Fibroblast of skin of scalp (primary cell): ENCODE measurements at places on chromosomes 12 and 14.

GRCh38 chr12:17342381-17342961, 736.5 kb upstream of the LMO3 start:
- DNase-seq: no peak

DNA sequence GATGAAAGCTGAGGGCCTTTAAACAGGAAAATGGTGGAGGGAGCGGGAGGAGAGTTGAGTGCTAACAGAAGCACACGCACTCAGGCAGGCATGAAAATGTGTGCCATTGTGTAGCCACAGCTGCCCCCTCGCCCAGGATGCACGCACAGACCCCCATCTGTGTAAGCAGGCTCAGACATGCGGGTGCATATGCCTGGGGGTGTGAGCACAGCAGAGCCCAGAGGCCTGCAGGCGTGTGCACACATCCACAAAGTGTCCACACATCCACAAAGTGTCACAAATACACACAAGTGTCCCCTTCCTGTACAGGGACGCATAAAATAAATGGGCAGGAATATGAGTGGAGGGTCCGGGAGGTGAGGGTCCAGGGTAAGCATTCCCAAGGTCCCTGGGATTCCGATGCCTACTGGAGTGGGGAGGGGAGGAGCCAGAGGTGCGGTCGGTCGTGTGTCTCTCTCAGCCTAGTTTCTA, 805 bp upstream of the KRT7 start:
- DNase-seq: no peak

DNA sequence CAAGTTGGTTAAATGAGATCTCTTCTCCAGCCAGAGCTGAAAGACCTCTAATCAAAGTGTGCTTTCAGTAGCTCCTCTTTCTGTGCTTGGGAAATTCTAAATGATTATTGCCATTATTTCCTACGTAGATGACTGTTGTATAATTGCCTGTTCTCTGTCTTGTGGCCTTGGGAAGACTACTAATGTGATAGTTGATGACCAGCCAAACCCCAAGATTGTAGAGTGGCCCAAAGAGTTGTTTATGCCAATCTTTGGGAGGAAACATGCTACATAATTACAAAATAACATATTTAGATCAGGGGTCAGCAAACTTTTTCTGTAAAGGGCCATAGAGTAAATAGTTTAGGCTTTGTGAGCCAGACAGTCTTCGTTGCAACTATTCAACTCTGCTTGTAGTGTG, 135.1 kb upstream of the DIO2 start:
- no peak for DNase-seq

GRCh38 chr12:49811961-49812401, 16.2 kb downstream of the NCKAP5L start:
- no peak for DNase-seq

DNA sequence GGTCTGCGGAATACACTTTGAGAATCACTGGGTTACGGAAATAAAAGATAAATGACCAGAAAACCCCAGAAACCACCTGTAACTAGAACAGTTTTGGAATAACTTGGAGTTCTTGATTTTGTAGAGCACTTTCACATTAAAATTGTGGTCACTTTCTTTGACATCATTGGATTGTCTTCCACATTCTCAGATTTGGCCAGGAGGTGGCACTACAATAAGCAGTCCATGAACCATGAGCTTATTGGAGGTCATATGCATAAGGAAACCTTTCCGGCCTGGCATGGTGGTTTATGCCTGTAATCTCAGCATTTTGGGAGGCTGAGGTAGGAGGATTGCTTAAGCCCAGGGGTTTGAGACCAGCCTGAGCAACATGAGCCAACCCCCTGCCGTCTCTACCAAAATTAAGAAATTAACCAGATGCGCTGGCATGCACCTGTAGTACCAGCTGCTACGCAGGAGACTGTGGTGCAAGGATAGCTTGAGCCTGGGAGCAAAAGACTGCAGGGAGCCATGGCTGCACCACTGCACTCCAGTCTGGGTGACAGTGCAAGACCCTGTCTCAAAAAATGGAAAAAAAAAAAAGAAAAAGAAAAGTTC, 107.7 kb upstream of the CAND1 start:
- peak; percentile 42 for DNase-seq

GRCh38 chr14:85532374-85533022, 2.6 kb downstream of the FLRT2 start:
- no peak for DNase-seq

DNA sequence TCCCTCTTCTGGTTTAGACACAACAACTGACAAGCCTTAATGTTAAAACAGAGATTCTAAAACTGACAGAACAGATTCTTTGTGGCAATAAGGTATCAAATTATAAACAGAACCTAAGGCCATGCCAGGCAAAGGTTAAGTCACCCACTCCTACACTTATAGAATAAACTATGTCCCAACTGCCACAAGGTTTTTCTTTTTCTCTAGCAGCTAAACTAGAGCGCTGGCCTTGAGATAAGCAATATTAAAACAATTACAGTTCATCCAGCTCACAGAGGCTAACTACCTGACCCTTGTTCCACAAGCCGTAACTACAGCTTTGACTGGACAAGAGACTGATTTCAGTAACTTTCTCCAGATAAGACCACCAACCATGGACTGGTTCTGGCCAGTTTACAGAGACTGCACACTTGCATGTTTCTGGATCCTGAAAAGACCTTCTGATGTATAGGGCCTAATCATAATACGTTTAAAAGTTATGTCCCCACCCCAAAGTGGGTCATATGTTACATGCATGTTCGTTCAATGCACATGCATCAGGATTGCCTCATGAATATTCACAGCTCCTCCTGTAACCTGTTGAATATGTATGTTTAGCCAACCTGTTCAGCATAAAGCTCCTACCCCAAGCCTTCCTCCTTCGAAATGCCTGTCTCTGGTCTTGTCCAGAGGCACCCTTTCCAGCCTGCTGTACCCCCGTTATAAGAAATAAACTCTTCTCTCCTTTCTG, 61.9 kb upstream of the VASH1 start:
- no peak for DNase-seq

DNA sequence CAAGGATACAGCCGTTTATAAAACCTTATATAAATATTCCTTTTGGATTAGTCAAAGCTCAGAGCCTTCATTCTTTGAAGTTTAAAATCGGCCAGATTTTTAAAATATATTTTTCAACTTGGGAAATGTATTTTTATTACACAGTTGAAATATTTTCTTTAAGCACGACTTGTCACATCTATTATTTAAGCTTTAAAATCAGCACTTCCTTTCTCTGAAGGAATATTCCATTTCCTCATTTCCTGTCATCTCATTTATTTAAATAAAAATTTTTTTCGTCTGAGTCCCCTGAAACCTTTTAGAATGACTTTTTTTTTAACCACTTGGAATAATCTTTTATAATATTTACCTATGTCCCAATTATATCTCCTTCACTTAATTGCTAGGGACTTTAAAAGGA, 107.5 kb upstream of the PDE3A start:
- no peak for DNase-seq

DNA sequence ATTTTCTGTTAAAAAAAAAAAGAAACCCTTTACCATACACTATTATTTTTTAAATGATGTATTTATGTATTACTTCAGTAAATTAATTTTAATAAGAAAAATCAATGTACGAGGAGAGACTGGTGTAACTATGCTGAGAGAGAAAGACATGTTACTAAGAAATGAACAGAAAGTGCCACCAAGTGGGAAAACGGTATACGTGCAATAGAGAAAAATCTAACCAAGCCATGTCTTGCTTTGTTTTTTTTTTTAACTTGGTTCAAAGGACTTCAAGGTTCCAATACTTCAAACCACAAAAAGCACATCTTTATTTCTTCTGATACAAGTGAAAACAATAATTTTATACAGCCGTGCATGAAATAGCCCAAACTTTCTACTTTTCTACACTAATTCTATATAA, 22.9 kb downstream of the NDUFA12 start:
- DNase-seq: peak; percentile 53

- DNase-seq: no peak
Measured at GRCh38 chr12:113276946-113277500, 55.8 kb downstream of the TPCN1 start.

DNA sequence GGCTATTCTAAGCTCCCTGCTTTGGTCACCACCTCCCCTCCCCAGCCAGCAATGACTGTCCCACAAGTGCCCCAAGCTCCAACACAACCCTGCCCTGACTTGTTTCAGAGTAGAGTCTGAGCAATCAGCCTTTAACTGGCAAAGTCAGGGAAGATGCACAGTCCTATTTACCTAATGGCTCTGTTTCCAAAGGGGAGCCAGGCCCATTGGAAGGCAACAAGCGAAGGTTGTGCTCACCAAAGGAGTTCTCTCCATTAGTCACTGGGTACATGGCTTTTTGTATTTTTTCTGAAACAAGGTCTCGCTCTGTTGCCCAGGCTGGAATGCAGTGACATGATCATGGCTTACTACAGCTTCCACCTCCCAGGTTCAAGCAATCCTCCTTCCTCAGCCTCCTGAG, 267.1 kb upstream of the CRY1 start:
- DNase-seq: no peak

DNA sequence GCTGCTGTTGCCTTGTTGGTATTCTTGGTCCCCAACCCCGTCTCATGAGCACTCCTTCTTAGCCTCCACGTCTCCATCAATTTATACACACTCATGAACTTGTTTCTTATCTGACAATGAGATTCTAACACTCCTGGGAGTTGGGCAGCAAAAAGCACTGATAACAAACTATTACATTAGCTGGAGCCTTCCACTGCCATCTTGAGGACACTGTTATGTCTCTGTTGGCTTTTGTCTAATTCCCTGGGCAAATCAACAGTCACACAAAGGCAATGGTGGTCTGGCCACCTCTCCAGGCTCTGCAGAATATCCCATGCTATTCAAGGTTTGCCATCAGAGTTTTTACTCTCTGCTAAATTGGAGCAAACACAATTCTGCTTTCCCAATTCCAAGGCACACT, 117.8 kb upstream of the COCH start:
- DNase-seq: no peak

GRCh38 chr14:87081004-87081403, 912.0 kb downstream of the GALC start:
- no peak for DNase-seq

DNA sequence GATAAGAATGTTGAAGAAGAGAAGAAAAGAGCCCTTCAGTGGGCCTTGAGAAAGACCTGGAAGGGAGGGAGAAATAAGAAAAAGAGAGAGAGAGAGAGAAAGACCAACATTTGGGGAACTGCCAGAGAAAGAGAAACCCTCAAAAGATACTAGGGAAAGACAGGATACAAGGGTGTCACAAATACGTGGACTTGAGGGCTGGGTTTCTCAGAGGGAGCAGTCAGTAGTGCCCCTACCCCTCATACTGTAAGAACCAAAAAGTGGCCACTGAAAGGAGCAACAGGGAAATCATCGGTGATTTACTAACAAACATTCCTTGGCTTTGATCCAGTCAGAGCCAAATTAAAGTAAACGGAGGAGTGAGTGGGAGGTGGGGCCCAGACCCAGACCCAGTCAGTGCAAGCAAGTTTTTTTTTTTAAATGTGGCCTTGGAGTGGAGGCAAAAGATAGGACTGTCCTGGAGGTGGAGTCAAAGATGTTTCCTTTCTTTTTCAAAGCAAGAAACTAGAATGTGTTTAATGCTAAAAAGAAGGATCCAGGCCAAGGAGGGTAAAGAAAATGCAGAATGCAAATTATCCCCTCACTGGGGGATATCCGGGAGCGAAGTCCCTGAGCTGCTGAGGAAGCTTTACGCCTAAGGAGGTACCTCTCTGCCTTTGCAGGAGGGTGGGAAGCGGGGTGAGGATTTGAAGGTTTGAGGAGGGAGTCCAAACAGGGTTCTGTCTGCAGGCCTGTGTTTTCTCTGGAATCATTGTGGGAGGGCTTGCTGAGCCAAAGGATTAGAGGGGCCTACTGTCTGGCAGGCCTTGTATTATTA, 143.5 kb upstream of the AMIGO2 start:
- DNase-seq: no peak

- no peak for DNase-seq
Measured at GRCh38 chr12:15767301-15767700, 21.9 kb downstream of the EPS8 start.

DNA sequence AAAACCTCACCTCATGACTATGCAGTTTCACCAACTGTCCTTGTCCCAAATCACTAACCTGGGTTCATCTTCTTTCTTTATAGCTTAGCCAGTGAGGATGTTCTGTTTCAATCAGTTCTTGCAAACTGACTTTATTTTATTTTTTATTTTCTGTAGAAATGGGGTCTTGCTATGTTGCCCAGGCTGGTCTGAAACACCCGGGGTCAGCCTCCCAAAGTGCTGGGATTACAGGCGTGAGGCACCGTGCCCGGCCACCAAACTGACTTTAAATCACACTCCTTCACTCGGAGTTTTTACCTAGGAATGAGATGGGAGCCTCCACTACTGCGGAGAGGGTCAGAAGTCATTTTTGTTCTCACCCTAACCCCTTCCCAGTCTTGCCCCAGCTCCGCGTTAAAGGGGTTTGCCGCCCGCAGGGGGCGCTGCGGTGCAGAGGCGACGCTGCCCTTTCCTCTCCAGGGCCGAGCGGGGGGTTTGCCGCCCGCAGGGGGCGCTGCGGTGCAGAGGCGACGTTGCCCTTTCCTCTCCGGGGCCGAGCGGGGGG, 7.0 kb upstream of the B4GALNT3 start:
- no peak for DNase-seq

- no peak for DNase-seq
Measured at GRCh38 chr12:34203866-34204620, 181.7 kb downstream of the ALG10 start.

DNA sequence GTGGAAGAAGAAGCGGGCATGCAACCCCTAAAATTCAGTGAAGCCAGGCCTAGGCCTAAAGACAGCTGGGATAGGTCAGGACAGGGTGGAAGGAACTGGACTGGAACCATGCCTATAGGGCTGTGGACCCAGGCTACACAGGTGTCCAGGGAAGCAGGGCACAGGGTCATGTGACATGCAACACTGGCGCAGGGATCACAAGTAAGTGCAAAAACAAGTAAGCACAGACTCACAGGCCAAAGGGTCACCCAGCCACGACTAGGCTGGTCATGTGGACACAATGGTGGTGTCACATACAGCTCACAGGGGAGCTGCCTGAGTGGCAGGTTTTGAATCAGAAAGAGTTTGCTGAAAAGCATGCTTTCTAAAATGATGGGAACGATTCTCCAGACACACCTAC, 195.7 kb downstream of the SPTSSA start:
- no peak for DNase-seq

- no peak for DNase-seq
Measured at GRCh38 chr14:85974602-85975001, 444.7 kb downstream of the FLRT2 start.

DNA sequence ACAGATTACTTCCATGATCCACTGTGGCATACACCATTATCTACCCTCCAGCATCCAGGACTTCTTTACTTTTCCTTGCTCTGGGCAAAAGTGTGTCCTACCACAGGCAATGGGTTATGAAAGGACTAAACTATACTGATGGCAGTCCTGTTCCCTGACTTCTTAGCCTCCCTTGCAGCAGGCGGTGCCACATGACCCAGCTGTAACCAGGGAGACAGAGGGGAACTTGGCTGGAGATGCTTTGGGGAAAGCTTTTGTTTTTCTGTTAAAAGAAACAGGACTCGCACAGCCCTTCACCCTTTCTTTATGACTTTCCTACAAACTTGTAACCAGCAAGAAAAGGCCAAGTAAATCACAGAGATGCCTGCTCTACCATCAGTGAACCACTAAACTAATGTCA, 394.4 kb downstream of the PCNX1 start:
- no peak for DNase-seq

- DNase-seq: no peak
Measured at GRCh38 chr14:37474191-37474590, 120.9 kb downstream of the FOXA1 start.
